ENCODE measurements at places on chromosomes 2 and 18. TPM values are rescaled to one million over a fixed set of nuclear protein-coding genes. Genes with fewer than 3 reads are reported as not detected.

TRPM8 gene
- not detected for total RNA-seq

DNA sequence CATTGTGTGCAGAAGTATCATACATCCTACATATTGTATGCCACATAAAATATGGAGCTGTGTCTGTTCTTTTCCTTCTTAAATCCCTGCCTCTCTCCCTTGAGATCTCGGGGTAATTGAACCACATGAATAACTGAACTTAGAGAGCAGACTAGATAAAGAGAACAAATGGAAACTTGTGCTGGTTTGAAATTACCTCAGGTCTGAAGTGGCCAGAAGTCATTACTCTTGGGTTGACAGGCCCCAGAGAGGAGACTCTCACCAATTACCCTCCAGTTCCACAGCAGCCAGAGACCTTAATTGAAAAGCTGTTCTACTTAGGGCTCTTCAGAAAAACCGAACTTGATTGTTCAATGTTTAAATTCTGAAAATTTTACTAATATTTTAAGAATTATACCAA lies 5.0 kb upstream of the ADAM17 start:
- DNase-seq: no peak

SP140 gene
- total RNA-seq: 132 TPM

GRCh38 chr18:34637094-34637801 lies 72.8 kb upstream of the DTNA start:
- DNase-seq: no peak

GPR35 gene
- total RNA-seq: 14.4 TPM

DNA sequence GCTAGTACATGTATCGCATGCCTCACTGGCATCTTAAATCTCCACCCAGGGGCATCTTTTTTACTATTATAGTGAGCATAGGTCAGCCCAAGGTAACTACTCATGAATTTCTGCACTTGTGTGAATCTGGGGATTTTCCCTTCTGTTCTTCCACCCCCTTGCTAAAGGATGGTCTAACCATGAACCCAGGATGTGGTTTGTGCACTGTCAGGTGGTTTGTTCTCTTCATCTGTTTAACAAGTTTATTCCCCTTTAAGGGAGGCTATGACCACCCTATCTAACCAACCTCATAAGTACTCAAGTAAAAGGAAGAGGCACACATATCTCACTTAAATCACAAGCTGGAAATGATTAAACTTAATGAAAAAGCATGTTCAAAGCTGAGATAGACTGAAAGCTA lies 243.0 kb downstream of the RPRM start:
- peak; percentile 80 for DNase-seq
